ENCODE measurements at places on chromosomes 16 and 17.

- DNase-seq: no peak
Measured at GRCh38 chr16:60642956-60643355, 1393.3 kb downstream of the CDH8 start.

DNA sequence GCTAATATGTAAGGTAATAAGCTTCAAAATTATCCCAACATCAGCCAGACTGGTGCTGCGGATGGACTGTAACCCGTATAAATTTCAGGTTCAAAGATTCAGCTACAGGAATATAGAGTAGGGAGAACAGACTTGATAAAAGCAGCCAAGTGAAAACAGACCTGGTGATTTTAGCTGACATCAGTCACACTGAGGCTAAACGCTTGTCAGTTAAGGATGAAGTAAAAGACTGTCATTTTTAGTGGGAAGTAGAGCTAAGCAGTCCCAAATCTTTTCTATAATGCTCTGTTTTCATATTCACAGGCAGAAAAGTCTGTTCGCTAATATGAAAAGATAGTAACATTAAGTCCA lies 35.4 kb downstream of the CMTM4 start:
- no peak for DNase-seq

GRCh38 chr16:7055443-7055842 lies 277.2 kb upstream of the RBFOX1 start:
- DNase-seq: no peak

DNA sequence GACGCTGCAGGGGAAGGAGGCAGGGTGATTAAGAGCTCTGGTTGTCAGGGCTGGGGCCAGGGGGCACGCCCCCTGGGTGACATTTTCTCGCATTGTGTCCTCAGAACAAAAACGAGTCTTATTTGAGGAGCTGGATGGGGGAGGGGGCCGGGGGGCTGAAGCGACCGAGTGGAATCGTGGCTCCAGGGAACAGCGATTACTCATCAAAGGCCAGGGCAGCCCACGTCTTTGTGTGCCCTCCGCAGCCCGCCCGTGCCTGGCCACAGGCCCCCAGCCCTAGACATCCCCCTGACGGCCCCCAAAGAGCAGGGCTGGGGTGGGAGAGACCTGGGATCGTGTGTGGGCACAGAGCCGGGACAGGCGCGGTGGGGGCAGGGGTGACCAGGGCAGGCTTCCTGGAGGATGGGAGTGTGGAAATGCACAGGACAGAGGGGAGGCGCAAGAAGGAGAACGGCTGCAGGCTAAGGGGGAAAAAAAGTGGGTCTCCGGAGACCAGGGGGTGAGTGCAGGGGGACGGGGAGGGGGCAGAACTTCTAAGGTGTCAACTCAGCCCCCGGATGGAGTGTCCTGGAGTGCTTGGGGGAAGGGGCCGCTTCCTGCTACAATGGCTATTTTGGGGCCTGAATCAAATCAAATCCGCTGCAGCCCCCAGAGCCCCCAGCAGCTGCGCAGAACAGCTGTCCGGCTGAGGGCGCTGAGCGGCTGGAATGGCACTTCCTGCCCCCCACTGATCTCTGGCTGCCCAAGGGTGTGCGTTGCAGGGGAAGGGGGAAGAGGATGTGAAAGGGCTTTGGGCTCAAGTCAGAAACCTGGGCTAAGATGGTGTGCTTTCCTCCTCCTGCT lies 24.0 kb upstream of the PHB1 start:
- no peak for DNase-seq

DNA sequence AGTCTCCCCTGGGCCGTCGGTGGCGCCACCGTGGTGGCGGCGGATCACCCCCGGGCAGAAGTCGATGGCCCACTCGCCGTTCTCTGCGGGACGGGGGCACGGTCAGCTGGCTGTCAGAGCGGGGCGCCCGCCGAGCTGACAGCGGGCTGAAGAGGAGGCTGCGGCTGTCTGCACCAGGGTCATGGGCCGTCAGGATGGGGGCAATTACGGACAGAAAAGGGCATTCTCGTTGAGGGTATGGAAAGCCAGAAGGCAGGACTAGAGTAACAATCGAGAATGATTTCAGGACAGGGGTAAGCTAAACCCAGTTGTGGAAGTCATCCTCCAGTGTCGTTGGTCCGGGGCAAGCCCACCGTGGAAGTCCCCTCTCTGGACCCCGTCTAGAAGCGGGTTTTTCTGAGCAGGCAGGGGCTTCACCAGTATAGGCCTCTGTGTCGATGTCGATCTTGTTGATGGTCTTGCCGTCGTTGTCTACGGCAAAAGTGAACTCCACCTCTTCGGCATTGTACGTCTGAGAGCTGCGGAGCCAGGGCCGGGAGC lies 1.7 kb downstream of the CHRNE start:
- no peak for DNase-seq

DNA sequence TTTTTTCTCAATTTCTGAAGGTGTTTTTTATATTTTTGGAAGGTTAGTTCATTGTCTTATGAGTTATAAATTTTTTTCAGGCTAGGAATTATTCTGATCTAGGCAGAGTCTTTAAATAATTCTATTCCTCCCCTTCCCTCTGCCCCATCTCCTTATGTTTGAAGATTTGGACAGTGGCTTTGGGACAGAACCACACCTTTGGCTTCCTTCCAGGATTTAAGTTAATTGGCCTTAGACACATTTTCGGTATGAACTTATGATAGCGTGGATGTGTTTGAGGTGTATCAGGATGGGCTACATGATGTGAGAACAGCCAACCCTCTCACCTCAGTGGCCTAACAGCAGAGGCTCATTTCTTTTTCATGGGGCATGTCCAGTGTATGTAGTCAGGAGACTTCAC lies 24.3 kb downstream of the EPN2 start:
- DNase-seq: no peak

GRCh38 chr17:60766778-60767190 lies 89.1 kb downstream of the BCAS3 start:
- no peak for DNase-seq

DNA sequence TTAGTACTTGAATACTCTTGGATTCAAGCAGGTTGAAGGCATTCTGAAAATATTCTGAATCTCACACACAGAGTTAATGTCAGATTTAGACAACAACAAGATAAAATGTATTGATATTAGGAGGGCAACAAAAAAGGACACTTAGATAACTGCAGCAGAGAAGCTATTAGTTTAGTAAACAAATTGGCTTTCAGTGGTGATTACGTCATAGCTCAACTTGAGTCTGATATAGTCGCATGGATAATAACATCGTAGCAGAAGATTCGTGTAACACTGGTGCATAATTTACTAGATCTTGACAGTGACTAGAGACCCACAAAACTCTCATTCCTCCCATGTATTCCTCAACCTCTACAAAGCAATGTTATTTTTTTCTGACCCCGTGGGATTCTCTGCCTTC lies 268.3 kb downstream of the KCNJ2 start:
- no peak for DNase-seq

- no peak for DNase-seq
Measured at GRCh38 chr16:24611310-24611709, 71.9 kb downstream of the RBBP6 start.

DNA sequence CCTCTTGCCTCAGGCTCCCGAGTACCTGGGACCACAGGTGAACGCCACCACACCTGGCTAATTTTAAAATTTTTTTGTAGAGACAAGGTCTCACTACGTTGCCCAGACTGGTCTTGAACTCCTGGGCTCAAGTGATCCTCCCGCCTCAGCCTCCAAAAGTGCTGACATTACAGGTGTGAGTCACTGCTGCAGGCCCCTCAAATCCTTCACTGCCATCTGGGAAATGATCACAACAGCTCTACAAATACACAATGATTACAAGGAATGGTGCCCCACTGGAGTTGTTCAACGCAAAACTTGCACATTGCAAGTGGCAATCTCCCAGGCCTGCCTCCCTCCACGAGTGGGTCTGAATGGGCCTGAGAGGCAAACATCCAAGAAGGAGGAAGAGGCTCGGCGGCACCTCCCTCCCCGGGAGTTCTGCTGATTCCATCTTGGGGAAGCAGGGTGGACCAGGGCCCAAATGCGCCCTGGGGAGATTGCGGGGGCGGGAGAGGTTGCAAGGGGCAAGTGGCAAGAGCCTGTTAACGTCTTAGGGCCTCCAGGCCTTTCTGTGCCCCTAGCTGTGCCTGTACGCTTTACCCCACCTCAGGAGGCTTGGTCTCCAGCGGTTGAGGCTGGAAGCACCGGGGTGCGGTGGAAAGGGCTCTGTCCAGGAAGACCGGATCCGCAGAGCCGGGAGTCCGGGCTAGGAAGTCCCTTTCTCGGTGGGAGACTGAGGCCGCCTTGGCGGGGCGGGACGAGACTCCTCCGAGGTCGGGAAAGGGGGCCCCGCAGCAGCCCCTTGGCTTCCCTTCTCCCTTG lies 656 bp upstream of the IGFBP4 start:
- no peak for DNase-seq

All from stimulated activated CD8-positive, alpha-beta memory T cell treated with anti-CD3 and anti-CD28 coated beads, Interleukin-4, amount 100 ng/mL, for 4 hours (primary cell).